ENCODE measurements at places on chromosomes 2 and 18. TPM values are rescaled to one million over a fixed set of nuclear protein-coding genes. Genes with fewer than 3 reads are reported as not detected.

Gene VPS54
- total RNA-seq: 17.7 TPM

Gene SUPT7L
- 35.0 TPM for total RNA-seq

Gene TTC39C
- total RNA-seq: 11.4 TPM

Gene FHOD3
- total RNA-seq: 2.5 TPM

Gene CFAP53
- total RNA-seq: 0.33 TPM

Gene MAP3K20
- 37.5 TPM for total RNA-seq

Gene SAG
- not detected for total RNA-seq

Gene GPAT2
- total RNA-seq: not detected

Gene FBXO41
- 5.3 TPM for total RNA-seq

Gene FER1L5
- total RNA-seq: not detected

Gene TMEM198
- total RNA-seq: 0.54 TPM

Gene RAB6C
- total RNA-seq: not detected

Gene GAL3ST2
- total RNA-seq: not detected

Gene DSEL
- total RNA-seq: 0.40 TPM

Gene SERPINB2
- not detected for total RNA-seq

Gene OBSL1
- total RNA-seq: 22.3 TPM

Gene PDE1A
- 0.10 TPM for total RNA-seq

Gene MFSD2B
- 0.15 TPM for total RNA-seq

Gene REG3A
- not detected for total RNA-seq

Gene UPP2
- total RNA-seq: not detected

Gene MYOM1
- total RNA-seq: 0.11 TPM

Gene CTAGE1
- total RNA-seq: not detected

Gene MOCOS
- 3.8 TPM for total RNA-seq

Gene IL18RAP
- total RNA-seq: not detected

Gene CCL20
- 7.2 TPM for total RNA-seq

Gene PLEKHH2
- total RNA-seq: 0.92 TPM

Gene ARHGAP25
- total RNA-seq: 0.13 TPM

Gene CFC1
- not detected for total RNA-seq

Gene CYP27C1
- 5.3 TPM for total RNA-seq

Gene NEU2
- total RNA-seq: not detected

Gene GYPC
- total RNA-seq: not detected

Gene CLHC1
- total RNA-seq: 1.8 TPM

Gene CYP27A1
- 0.34 TPM for total RNA-seq
